Right lung (tissue), 10 donors: ENCODE measurements at places on chromosomes 13 and 19. TPM values are rescaled to one million over a fixed set of nuclear protein-coding genes. Genes with fewer than 3 reads are reported as not detected.

Gene PTPRH
- polyA plus RNA-seq = 0.30 TPM

GRCh38 chr13:81207636-81208035 lies 866.7 kb upstream of the SPRY2 start:
- no peak for DNase-seq

DNA sequence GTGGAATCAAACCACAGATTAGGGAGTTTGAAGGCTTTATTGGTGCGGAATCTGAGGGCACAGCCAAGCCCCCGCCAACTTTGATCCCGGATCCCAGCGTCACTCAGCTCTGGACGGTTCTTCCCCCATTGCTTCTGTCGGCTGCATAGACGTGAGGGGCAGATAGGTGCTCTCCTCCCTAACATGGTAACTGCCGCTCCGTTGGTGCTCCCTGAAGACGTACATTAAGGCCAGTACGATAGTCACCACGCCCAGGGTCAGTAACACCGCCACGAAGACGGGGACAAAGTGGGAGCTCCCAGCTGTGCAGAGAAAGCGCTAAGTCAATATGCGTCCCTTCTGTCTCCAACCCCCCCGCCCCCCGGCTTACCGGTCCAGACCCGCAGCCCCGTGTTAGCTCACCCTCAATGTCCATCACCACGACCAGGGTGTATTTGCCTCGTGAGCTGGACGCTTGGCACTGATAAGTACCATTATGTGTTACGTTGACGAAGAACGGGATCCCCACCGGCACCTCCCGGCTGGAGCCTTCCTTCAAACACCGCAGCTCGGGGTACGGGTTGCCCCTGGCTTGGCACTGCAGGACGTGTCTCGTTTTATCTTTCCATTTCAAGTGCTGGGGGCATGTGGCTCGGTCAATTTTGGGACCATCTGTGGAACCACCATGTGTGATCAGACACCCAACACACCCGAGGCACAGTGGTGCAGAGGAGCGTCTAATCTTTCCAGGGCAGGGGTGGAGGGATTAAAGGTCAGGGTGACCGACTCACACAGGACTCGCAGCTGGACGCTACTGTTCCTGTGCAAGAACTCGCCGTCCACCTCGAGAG lies 644 bp upstream of the RAVER1 start:
- no peak for DNase-seq

- no peak for DNase-seq
Measured at GRCh38 chr13:67228916-67229315, 1.2 kb downstream of the PCDH9 start.
